Stimulated activated CD4-positive, alpha-beta T cell treated with anti-CD3 and anti-CD28 coated beads, Interleukin-15, amount 100 ng/mL, for 1 hour (primary cell): ENCODE measurements at places on chromosomes 3 and 15.

- DNase-seq: no peak
Observed at GRCh38 chr3:15456321-15456720, 28.9 kb downstream of the EAF1 start.

DNA sequence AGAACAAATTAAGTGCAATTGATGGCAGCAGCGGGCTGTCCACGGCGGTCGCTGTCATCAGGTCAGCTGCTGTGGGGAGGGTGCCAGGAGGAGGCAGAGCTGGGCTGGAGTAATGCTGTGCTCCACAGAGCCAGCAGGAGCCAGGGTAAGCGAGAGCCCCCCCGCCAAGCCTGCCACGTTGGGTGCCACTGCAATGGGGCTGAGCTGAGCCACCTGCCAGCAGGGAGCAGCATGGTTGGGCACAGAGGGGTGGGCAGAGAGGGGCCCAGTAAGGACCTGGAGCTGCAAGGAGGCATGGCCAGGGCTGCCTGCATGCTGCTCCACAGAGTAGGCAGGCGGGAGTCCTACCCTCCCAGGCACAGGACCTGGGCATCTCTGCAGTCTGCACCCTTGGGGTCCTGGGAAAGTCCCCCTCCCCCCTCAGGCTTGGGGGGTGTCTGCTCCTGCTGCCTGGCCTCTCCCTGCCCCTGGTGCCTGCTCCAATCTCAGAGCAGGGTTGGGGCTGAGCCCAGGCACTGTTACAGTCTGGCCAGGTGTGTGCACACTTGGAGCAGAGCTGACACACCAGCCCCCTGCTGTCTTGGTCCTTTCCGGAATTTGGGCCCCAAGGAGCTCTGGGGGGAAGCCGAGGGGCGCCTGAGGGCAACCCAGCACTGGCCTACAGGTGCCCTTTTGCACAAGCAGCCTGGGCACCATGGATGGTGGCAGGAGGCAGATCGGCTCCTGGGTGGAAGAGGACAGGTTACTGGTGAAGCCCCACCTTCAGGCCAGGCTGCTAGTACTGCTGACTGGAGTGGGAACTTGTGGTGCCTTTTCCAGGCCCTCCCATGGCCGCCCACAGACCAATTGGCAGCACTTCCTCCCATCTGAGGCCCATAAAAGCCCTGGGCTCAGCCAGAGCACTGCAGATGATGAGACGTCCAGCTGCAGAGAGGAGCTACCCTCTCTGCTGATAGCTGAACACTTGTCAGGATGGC lies 8.5 kb upstream of the PIAS1 start:
- no peak for DNase-seq

- no peak for DNase-seq
Observed at GRCh38 chr3:61463191-61463590, 98.2 kb upstream of the PTPRG start.

GRCh38 chr3:118527514-118528044 lies 507.1 kb downstream of the IGSF11 start:
- no peak for DNase-seq

DNA sequence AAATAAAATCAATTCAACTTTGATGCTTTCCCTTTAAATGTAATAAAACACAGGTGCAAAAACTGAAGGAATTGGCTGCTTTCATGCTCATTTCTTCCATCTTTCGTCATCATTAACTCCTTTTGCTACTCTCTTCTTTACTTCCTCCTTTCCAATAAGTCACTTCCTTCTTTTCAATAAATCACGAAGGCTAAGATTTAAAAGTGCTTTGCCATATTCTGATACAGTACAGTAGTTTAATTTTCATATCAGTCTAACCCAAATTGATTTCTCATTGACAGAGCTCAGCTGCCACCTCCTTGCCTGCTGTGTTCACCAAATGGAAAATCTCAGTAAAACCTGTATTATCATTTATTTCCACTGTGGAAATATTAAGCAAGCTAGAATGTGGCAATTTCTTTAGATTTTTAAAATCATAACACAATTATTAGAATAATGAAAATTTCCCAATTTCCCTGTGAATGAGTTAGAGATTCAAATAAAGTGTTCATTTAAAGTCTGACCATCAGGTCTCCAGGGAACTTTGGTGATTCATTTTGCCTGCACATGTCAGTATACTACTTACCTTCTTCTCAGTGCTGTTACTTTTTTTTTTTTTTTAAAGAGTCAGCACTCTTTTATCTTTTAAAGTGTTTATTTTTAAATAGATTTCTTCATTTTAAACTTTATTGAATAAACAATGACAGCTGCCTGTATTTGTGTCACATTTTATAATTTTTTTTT lies 41.6 kb downstream of the NANOGP8 start:
- DNase-seq: no peak

GRCh38 chr15:32919749-32920414 lies 202.1 kb downstream of the GREM1 start:
- DNase-seq: no peak

DNA sequence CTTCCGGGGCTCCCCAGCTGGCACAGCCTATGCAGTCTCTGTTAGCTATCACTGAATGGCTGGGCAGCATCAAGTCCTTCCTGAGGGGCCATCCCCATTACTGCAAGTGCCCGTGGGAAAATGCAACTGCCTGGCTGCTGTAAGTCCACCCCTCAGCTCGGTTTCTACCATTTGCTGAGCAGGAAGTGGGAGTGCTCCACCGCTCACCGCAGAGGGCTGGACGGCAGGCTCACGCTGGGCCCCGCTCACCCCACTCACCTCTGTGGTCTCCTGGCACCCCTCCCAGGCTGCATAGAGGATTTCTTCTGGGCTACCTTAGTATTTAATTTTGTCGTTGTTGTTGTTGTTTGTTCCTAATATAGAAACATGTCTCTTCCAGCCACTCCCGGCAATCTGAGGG lies 270.2 kb downstream of the PLCL2 start:
- no peak for DNase-seq

- no peak for DNase-seq
Observed at GRCh38 chr15:79124388-79124787, 33.8 kb upstream of the RASGRF1 start.

DNA sequence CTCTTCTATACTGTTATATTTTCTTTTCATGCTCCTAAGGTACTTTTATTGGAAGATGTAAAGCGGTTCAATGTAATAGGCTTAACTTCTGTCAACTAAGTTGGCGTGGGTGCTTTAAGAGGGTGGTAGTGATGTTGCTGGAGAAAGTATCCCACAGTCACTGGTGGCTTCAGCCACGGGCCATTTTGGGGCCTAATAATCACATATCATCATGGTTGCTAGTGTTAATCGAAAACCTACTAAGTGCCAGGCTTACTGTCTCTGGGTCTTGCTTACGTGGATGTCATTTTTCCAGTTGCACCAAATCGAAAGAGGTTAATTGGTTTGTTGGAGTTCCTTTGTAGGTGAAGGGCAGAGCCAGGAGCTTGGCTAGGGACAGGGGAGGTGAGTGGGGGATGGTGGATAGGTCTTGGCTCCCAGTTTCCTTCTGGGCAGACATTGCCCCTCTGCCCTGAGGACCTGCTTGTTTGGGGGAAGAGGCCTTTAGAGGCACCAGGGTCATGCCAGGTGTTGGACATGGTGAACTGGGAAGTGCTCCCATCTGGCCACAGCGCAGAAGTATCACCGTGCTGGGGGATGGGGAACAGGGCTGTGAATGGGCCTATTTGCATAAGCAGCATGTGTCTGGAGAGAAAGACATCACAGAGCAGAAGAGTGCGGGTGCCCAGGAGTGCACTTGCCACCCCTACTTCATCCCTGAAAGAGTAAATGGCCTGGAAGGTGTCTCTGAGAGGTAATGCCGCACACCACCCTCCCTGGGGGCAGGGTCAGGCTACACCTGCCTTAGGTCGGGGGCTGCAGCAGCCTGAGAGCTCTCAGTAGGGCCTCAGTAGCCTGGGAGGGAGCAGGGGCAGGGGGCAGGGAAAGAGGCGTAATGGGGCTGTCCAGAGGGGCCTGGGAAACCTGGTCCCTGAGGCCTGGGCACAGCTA lies 62.4 kb upstream of the POLG start:
- no peak for DNase-seq

- DNase-seq: no peak
Observed at GRCh38 chr3:184459355-184459754, 79.5 kb downstream of the CHRD start.

DNA sequence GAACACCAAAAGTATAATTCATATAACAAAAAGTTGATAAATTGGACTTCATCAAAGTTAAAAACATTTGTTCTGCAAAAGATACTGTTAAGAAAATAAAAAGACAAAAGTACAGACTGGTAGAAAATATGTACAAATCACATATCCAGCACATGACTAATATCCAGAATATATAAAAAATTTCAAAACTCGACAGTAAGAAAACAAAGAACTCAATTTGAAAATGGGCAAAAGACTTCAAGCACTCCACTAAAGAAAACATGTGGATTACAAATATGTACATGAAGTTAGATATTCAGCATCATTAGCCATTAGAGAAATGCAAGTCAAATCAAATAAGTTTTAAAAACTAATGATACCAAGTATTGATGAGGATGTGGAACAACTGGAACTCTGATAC lies 6.7 kb downstream of the GK5 start:
- DNase-seq: no peak

DNA sequence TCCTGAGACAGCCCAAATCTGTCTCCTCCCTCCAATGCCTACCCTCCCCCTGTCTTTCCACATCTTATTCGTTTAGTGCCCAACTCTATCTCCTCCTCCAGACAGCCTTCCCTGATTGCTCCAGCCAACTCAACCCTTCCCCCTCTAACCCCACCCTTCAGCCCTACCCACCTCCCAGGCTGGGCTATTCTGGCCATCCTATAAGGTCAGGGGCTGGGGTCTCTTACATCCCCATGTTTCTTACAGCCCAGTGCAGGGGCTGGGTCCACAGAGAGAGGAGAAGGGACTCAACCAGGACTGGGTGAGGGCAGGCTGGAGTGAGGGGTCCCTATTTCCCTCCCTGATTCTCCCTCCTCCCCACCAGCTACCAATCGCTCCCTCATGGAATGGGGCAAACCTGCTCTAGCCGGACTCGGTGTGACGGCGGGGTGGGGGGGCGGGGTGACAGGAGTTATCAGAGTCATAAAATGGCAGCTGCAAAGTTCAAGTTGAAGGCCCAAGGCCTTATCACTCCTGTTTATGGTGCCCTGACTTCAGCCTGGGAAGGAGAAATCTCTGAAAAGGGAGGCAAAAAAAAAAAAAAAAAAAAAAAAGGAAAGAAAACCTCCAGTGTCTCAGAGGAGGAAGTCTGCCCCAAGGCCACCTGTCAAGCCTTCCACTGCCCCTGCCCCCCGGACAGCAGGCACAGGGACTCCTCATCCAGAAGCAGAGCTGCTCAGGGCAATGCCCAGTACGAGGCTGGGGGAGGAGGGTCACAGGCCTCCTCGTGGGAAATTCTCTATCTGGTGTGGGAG lies 2.1 kb downstream of the VIPR1 start:
- DNase-seq: no peak

GRCh38 chr3:71513515-71513914 lies 70.0 kb downstream of the FOXP1 start:
- no peak for DNase-seq

GRCh38 chr3:189529889-189530471 lies 101.2 kb upstream of the TP63 start:
- DNase-seq: no peak

DNA sequence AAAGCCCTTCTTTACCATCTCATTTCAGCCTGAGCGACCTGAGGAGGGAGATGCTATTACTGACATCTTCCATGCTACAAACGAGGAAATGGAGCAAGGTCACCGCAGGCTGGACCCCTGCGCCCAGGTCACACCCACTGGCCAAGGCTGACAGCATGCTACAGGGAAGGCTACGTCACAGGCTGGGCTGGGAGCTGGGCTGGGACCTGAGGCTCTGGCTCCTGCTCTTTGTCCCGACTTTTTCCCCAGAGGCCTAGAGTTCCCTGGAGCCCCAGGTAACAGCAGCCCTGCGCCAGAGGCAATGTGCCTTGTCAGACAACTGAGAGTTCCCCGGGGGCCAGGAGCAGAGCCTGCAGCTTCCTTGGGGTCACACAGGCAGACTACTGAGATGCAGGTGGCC lies 87.2 kb downstream of the IQSEC1 start:
- no peak for DNase-seq

DNA sequence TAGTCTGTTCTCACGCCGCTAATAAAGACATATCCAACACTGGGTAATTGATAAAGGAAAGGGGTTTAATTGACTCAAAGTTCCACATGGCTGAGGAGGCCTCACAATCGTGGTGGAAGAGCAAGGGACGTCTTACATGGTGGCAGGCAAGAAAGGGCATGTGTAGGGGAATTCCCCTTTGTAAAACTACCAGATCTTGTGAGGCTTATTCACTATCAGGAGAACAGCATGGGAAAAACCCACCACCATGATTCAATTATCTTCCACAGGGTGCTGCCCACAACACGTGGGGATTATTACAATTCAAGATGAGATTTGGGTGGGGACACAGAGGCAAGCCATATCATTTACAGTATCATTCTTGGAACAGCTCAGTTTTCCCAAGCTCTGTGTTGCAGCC lies 268.0 kb downstream of the SUCLG2 start:
- DNase-seq: no peak

GRCh38 chr3:182802413-182803390 lies 9.4 kb downstream of the ATP11B start:
- DNase-seq: no peak

- no peak for DNase-seq
Observed at GRCh38 chr15:34185666-34186065, 24.2 kb downstream of the KATNBL1 start.

DNA sequence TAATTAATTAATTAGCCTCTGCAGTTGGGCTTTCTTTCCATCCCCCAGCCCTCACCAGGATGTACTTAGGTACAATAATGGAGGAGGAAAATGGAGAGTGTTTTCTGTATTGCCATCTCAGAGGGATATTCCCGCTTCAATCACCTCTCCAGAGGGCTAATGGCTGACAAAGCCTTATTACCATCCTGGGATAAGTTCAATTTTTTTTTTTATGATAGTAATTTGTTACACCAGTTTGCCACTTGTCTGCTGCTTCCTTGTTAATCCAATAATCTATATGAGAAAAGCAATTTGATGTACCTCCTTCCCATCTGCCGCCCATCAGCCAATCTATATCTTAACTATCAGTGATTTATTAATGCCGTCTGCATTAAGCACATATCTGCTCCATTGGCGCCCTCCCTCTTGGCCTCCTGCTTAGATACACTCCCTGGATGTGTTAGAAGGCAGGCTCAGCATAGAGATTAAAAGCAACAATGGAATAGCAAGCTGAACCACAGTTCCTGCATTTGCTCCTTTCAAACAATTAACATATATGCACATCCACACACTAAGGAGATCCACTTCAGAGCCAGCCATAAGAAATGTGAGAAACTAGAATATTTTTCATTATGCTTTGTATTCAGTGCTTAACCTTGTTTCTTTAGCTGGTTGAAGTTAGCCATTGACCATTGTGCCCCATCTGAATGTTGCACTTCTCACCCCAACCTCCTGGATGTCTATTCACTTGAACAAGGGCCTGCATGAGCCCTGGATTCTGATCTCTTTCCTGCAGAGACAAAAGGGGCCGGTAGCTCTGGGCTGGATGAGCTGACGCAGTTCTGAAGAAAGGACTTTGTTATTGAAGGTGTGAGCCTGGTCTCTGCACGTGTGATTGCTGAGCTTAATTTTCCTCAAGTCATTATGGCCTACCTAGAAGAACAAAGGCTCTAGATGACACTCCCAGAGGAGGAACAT lies 237.3 kb upstream of the GAP43 start:
- no peak for DNase-seq

GRCh38 chr15:25238126-25238525 lies 200.7 kb downstream of the UBE3A start:
- no peak for DNase-seq
